H9 (cell line): ENCODE measurements at places on chromosomes 6 and 20. TPM values are rescaled to one million over a fixed set of nuclear protein-coding genes. Genes with fewer than 3 reads are reported as not detected.

DNA sequence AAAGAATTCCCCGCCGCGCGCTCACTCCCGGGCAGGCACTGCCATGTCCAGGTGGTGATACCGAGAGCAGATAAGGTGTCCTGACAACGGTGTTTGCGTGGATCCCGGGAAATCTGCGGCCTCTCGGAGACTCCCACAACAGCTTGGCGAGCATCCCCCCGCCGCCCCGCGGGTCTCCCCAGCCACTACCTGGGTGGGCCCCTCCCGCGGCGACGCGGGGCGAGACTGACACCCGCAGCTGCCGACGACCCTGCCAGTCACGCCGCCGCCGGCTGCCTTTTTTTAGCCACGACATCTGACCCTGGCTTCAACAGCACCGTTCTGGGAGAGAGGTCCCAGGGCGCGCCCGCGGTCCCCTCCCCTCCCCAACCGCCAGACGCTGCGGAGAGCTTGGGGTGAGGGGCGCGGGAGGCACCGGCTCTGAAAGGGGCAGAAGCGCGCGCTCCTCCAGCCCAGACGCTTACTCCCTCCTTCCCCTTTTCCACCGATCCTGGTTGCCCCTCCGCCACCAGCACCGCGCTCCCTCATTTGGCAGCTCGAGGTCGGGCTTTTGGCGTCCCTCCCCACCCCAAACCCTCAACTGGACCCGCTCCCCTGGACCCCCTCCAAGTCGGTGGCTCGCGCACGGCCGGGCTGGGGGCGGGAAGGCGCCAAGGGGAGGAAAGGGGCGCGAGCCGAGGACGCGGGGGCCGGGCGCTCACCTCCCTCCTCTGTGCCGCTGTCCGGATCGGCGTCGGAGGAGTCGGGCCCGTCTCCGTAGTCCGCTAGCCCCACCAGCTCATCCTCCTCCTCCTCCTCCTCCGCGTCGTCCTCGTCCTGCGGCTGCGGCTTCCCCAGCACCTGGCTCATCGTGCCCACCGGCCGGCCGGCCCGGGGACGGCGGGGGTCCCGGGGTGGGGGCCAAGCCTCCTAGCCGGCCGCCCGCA, 665 bp downstream of the RRAGD start:
- H3K27ac ChIP-seq: no peak overlapping the region
- H3K4me1 ChIP-seq: peaks cover 7% of the 10 kb centered on the region; the same call in 1 of the 2 replicates
- DNase-seq: peak; percentile 67
- H3K36me3 ChIP-seq: no peaks in the 10 kb centered on the region
- peak overlapping the region; percentile 79 for H3K4me3 ChIP-seq

DNA sequence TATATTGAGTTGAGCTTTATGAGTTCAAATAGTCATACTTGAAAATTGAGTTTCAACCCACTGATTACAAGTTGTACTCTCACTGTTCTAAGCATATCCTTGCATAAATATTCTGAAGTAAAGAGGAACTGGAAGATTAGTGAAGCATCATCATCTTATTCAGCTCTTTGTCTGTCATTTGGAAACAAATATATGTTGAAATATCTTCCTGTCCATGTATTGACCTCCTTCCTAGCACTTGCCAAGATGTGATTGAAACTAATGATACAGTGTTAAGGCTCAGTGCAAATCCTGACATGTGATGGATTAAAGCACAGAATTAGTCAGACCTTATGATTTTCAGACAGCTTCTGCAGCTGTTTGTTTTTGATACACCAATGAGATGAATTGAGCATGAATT, 434.3 kb downstream of the TBC1D32 start:
- no peak for DNase-seq
- H3K27ac ChIP-seq: no peak overlapping the region
- H3K4me3 ChIP-seq: no peak overlapping the region
- no peaks in the 10 kb centered on the region for H3K36me3 ChIP-seq

CRISP1 gene
- total RNA-seq: not detected in 2 replicates

DNA sequence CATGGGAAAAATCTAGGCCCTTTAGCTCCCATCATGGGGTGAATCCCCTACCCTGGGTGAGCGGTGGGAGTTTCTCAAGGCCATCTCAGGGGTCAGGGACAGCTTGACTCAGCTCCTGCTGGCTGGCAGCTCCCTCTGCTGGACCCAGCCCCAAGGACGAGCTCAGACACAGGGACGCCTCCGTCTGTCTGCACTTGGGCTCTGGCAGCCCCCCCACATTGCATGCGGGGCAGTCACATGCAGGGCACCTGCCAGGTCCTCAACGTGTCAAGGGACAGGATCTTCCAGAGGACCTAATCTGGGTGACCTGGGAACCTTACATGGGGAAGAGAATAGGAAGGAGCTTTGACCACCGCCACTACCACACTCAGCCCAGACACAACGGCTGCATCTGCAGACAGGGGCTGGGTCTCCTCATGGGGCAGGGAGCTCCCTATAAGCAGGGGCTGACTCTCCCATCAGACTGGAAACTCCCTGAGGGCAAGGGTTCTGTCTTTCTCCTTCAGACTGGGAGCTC, 173.4 kb downstream of the MRPL14 start:
- DNase-seq: peak; percentile 80
- no peak overlapping the region for H3K4me3 ChIP-seq
- H3K27ac ChIP-seq: no peak overlapping the region
- H3K4me1 ChIP-seq: no peaks in the 10 kb centered on the region
- no peaks in the 10 kb centered on the region for H3K27me3 ChIP-seq

DNA sequence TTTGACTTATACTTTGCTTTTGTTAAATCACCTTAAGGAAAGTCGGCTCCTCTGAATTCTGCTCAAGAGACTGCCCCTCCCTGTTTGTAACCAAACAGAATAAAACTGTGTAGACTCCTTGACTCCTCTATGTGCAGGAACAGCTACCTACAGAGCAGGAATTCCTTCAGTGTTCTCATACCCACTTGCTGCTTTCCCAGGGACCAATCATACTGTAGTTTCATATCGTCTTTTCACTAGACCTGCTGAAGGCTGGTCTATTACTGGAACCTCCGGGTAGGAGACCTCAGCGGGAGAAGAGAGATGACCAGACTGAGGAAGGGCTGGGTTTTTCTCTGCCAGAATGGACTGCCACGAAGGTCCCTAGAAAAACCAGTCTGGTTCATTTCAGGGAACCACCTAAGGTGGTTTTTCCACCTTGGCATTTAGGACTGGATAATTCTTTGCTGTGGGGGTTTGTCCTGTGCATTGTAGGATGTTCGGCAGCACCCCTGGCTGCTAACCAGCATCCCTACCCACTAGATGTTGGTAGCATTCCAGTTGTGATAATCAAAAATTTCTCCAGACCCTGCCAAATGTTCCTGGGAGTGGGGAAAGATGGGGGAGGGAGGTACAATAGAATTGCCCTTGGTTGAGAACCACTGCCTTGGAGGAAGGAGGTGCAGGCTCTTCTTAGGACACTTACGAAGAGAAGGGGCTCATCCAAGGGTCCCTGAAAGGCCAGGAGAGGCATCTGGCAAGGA, 80.5 kb downstream of the DNAAF9 start:
- H3K4me3 ChIP-seq: no peak overlapping the region
- no peaks in the 10 kb centered on the region for H3K27me3 ChIP-seq
- no peak overlapping the region for H3K27ac ChIP-seq
- H3K4me1 ChIP-seq: no peaks in the 10 kb centered on the region
- no peaks in the 10 kb centered on the region; the same call in 2 of the 3 replicates for H3K36me3 ChIP-seq

HSPA1L gene
- total RNA-seq: 1.6 and 2.5 TPM in 2 replicates

GCNT2 gene
- total RNA-seq: 41.3 and 41.7 TPM in 2 replicates

GABBR1 gene
- 132 and 146 TPM in 2 replicates for total RNA-seq

- H3K4me3 ChIP-seq: no peak overlapping the region
- H3K27ac ChIP-seq: no peak overlapping the region
- no peaks in the 10 kb centered on the region for H3K36me3 ChIP-seq
- DNase-seq: no peak
- H3K4me1 ChIP-seq: peaks cover 3% of the 10 kb centered on the region; the same call in 1 of the 2 replicates
These were observed 87.8 kb downstream of the GMDS start for GRCh38 chr6:2157441-2158127.

- H3K27ac ChIP-seq: no peak overlapping the region
- peaks cover 6% of the 10 kb centered on the region; the same call in 1 of the 3 replicates for H3K36me3 ChIP-seq
- H3K4me1 ChIP-seq: no peaks in the 10 kb centered on the region
- H3K27me3 ChIP-seq: no peaks in the 10 kb centered on the region
These were observed 8.6 kb downstream of the ADAT2 start for GRCh38 chr6:143441680-143442545.

DNA sequence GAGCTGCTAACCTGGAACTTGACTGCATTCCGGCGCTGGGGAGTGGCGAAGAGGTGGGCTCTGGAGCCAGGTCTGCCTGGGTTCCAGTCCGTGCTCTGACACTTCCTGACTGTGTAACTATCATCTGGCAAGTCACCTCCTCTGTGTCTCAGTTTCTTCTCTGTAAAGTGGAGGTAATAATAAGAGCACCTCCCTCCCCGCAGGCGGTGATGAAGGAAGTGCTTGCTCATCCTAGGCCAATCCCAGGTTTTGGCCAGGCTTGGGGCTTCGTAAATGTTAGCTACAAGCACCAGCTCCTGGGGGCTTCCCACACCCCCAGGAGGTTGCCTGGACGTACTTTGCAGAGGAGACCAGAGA, 32.8 kb downstream of the SNAI1 start:
- H3K36me3 ChIP-seq: no peaks in the 10 kb centered on the region
- H3K27ac ChIP-seq: no peak overlapping the region
- H3K4me3 ChIP-seq: no peak overlapping the region

CST3 gene
- total RNA-seq: 77.2 and 81.9 TPM in 2 replicates

DNA sequence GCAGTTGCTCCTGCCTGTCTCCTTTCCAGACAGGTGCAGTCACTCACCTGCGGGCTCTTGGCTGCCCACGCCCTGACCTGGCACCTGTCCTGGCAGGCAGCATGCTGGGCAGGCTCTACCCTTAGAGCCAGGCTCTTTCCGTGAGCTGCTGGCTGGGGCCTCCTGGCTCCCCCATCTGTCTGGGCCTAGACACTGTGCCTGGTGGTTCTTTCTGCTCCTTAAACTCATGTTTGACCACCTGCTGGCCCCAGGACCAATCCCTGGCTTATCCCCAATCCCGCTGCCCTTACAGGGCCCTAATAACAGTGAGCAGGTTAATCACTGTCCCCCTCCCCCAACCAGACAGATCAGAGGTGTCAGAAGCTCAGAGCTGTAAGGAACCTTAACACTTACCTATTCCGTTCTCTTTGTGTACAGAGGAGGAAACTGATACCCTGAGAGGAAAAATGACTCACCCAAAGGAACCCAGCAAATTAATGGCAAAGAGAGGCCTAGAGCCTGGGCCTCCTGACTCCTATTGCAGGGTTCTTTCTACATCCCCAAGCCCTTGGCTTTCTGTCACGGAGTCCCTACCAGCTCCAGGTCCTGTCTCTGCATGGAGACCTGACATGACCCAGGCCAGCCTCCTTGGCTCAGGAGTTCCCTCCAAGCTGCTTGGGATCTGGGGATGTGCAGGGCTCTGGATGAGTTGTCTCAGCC, 54.7 kb downstream of the RAB44 start:
- no peak overlapping the region for H3K4me3 ChIP-seq
- H3K27me3 ChIP-seq: no peaks in the 10 kb centered on the region
- no peak for DNase-seq
- no peak overlapping the region for H3K27ac ChIP-seq
- H3K4me1 ChIP-seq: no peaks in the 10 kb centered on the region

DPPA5 gene
- 1.2 TPM in 2 replicates for total RNA-seq
